NCI-H460 (cell line): ENCODE measurements at places on chromosomes 6 and 20. TPM values are rescaled to one million over a fixed set of nuclear protein-coding genes. Genes with fewer than 3 reads are reported as not detected.

DNA sequence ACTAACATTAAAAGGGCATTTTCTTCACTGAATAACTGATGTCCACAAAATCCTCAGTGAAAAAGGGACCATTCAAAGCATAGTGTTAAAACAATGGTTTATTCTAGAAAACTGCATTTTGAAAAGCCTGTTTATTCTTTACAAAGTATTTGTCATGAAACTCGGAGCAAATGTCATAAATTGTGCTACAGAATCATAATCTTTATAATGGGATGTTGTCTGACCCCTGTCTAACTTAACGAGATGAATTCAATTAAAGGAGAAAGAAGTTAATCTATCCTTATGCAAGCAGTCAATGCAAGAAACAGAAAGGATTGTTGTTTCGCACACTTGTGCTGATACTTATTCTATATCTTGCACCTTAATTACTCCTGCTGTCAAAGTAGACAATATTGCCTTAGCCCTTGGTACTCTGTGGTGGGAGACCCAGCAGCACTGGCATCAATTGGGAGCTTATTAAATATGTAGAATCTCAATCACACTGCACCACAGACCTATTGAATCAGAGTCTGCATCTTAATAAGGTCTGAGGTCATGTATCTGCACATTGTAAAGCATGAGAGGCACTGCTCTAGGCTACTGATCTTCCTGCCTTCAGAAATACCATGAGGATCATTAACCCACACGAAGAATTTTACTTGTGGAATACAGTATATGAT, 708.3 kb downstream of the HDGFL1 start:
- no peak for DNase-seq

DNA sequence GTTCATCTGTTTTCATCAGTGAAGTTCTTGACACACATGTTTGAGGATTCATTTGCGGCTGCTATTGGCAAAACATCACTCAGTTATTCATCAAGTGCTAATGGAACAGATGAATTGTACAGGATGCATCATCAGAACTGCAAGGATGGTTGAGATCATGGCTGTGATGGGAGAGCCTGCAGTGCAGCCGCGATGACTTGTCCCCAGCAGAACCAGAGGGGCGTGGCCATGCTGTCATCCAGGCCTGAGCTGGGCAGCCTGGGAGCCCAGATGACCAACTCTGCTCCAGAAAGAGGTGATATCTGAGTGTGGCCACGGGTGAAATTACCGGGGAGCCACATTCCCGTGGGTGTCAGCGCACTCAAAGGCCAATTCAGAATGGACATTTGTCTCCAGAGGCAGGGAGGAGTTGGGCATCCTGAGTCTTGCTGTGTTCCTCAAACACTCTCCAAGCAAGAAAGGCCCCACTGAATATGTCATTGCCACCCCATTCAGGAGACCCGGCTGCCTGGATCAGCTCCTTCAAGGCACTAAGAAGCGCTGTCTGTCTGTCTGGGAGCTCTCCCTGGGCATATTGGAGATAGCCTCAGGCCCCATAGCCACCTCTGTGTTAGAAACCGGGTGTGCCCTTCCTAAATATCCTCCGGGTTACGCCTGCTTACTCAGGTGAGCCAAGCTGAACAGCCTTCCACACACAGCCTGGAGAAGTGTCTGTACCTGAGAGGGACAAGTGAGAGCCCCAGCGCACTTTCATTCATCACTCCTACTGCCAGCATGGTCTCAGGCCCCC, 66.7 kb downstream of the SYNDIG1 start:
- no peak for DNase-seq

DNA sequence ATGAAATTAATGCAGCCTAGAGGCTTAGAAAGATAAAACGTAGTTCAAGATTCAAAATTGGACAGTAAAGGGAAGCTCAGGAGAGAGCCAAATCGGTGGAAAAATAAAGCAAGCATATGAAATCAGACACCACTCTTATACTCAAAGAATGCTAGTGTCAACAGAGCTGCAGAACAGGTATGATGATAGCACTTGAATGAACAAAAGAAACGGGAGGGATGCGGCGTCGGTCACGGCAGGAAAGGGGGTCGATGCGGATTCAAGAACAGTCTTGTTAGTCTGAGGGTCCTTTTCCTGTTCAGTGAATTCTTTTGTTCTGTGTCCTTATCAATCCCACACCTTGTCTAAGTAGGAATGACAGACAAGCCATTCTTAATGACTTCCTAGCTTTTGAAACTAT, 114.4 kb downstream of the FOXC1 start:
- DNase-seq: no peak

DNA sequence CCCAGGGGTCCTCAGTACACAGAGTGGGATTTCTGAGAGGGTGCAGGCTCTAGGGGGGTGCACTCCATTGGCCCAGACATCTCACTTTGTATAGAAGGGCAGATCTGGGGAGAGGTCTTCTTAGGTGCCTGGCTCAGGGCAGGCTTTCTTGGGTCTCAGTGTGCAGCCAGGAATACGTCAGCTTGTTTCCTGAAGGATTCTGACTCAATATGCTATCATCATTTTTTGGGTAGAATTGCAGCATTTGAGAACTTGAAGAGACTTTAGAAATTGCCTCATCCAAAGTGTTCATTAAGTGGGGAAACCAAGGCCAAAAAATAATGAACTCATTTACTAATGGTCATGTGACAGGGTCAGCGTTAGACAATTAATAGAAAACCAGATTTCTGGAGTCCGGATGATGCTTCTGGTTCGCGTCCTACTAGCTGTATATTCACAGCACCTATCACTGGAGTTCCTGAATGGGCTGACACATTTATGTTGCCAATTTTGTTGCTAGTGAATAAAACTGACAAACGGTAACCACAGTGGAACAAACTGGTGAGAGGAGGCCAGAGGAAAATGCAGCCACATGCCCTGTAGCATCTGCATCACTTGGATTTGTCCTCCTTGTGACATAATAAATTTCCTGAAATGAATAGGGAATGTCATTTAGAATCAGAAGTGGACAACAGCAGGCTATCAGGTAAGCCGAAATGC, 238.9 kb downstream of the TBC1D7 start:
- DNase-seq: no peak

DNA sequence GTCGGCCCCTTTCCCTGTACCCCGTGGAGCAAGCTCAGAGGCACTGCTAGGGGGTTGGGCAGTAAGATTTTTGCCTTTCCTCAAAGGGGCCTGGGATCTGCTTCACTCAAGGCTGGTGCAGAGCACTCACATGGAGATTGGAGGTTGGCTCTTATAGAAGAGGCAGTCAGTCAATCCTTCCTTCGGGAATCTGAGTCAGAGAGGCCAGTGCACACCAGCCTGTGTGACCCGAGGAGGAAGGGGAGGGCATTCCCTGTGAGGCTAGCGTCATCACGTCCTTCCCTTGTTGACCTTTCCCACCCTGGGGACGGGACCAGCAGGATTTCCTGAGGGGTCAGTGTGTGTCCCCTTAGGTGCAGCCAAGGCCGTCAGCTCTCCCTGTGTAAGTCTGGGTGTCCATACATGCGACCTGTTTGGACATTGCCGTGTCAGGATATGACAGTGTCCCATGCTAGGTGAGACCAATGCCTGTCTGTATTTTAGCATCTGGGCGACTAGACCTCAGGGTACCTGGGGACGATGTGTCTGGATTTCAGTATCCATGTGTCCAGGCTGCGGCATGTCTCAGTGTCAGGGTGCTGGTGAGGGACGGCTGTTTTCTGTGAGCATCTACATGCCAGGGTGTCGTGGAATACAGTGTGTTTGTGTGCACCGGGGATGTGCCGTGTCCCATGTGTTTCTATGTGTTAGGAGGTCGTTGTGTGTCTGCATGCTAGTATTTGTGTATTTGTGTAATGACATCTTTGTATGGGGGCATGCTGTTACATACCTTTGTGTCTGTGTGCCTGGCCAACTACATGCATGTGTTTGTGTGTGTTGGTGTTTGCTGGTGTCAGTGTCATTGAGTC, 2.8 kb upstream of the ZNF512B start:
- no peak for DNase-seq

DNA sequence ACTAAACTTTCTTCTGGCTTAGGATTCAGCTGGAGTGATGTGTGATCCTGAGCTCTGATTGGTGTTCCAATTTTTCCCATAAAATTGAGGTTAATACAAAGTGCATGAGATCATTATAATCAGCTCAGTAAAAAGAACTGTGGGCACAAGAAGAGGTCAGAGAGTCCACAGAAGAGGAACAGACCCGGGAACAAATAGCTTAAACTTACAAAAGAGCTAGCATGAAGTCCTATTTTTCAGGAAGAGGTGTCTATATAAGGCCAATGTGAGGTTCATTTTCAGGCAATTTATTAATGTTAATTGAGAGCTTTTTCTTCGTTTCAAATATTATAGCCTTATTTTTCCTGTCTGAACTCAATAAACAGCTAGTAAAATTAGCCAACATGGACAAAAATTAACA, 26.9 kb upstream of the STX11 start:
- DNase-seq: no peak

The CLIC5 gene
- not detected in 2 replicates for total RNA-seq

The MTO1 gene
- total RNA-seq: 41.9 and 50.7 TPM in 2 replicates

The CDH4 gene
- total RNA-seq: 0.14 TPM in 1 of 2 replicates, not detected in the other

The SAMD3 gene
- not detected in 2 replicates for total RNA-seq

The DEFB116 gene
- not detected in 2 replicates for total RNA-seq

The C20orf204 gene
- 0.75 and 0.87 TPM in 2 replicates for total RNA-seq

The NRSN1 gene
- total RNA-seq: not detected in 2 replicates
